ENCODE measurements at places on chromosomes 5 and 9. TPM values are rescaled to one million over a fixed set of nuclear protein-coding genes. Genes with fewer than 3 reads are reported as not detected.

- DNase-seq = no peak
Measured at GRCh38 chr9:133895335-133895734, 96.8 kb downstream of the VAV2 start.

DNA sequence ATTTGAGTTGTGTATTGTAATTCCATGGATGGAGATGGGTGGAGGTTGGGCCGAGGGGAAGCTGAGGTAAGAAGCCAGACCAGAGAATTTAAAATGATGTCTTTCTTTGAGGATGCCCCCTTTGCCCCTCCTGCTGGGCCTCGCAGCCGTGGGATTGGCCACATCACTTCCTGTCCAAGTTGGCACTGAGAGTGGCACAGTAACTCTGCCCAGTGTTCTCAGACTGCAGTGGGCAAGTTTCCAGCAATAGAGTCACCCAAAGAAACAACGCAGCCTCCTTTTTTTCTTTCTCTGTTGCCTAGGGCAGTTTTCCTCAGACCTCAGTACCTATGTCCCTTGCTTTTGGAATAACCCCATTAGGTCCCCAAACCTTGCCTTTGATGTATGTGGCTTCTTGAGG, 306.6 kb upstream of the DMRT1 start:
- DNase-seq = no peak

- no peak for DNase-seq
Measured at GRCh38 chr5:45578270-45578669, 117.9 kb downstream of the HCN1 start.

GRCh38 chr5:38187532-38187931, 70.8 kb upstream of the EGFLAM start:
- DNase-seq = no peak

DNA sequence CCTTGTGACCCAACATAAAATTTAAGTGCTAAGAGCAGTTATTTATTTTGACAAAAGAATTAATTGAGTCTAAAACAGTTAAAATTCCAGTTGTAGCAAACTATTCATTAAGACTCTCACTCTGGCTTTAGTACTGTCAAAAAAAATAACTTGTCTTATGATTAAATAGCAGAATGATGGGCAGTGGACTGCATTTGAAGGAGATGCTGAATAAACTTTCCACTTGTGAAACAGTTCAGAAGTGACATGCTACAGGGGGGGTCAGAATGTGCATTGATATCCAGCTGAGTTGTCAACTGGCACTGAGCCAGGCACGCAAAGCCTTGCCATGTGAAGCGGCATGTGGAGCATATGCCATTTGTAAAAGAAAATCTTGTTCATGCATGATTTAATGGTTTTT, 76.0 kb downstream of the FCHO2 start:
- no peak for DNase-seq

GRCh38 chr9:99050292-99050911, 54.5 kb upstream of the TGFBR1 start:
- DNase-seq = no peak

GRCh38 chr5:175609526-175609925, 48.3 kb upstream of the HRH2 start:
- DNase-seq = no peak

GRCh38 chr5:14739981-14740380, 75.5 kb downstream of the OTULIN start:
- no peak for DNase-seq

DNA sequence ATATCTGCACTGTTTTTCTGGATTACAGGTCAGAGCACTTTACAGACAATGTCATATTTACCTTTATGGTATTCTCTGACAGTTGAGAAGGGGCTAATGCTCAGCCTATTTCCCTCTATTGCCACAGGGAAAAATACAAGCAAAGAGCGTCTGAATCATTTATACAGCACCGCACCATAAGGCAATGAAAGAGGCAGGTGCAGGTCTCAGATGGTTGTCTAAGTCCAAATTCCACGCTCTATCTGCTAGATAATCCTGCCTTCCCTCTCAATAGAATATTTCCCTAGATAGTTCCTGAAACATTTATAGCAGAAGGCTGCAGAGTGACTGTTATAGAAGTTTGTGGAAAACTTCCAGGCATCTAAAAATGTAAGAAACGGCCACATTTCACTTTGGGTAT, 446.1 kb upstream of the CDH6 start:
- no peak for DNase-seq

DNA sequence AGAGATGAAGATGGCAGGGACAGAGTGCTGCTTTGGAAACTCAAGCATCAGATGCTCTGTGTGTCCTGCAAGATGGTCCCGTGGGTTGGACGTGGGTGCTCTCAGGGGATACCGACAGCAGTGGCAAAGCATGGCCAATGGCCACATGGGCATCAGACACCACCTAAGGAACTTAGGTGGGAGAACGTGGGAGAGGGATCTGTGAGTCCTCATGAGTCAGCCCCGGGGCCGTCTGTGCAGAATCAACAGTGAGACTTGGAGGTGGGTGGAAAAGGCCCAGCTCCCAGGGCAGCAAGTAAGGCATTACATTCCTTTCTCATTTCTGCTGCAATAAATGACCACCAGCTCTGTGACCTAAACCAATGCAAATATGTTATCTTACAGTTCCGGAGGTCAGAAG, 77.0 kb downstream of the RAD23B start:
- DNase-seq = no peak

DNA sequence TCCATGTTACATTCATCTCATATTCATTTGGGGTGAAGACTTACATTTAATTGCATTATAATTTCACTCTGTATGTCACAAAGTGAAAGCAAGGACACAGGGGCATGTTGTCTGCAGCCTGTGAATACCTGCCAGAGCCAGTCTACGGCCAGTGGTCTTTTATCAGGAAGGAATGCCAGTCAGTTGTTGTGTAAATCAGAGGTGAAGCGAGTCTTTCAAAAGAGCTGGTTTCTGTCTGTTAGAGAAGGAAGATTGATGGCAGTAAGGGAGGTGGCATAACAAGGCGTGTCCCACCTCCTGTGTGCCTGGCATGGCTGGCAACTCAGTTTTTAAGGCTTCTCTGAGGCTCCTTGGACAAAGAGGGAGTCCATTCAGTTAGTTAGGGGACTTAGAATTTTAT, 18.1 kb upstream of the SYK start:
- DNase-seq = no peak

- no peak for DNase-seq
Measured at GRCh38 chr9:87307848-87308247, 189.8 kb upstream of the DAPK1 start.

- no peak for DNase-seq
Measured at GRCh38 chr5:132747616-132748440, 602 bp downstream of the CCNI2 start.

DNA sequence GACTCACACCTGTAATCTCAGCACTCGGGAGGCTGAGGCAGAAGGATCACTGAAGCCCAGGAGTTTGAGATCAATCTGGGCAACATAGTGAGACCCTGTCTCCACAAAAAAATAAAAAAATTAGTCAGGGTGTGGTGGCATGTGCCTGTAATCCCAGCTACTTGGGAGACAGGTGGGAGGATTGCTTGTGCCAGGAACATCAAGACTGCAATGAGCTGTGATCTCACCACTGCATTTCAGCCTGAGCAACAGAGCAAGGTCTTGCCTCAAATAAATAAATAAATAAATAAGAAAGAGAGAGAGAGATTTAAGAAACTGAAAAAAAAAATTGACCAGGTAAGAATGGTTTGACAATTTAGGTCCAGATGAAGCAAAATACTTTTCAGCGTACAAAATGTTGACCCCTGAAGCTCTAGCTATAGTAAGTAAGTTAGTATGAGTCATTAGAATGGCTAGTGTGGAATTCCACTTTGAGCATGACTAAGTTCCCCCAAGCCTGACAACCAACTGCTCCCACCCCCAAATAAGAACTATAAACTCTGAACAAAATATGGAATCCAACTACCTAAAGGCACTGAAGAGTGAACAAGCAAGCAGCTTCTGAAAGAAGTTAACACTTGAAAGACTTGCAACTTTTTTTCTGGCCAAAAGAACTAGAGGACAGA, 217.8 kb upstream of the TLE4 start:
- DNase-seq = no peak

- DNase-seq = no peak
Measured at GRCh38 chr5:67181648-67182221, 14.9 kb downstream of the CD180 start.

GRCh38 chr9:36154331-36154952, 14.7 kb upstream of the CCIN start:
- DNase-seq = no peak

- DNase-seq = no peak
Measured at GRCh38 chr5:97405941-97406340, 222.9 kb upstream of the RIOK2 start.

- no peak for DNase-seq
Measured at GRCh38 chr5:152379331-152379730, 25.7 kb downstream of the NMUR2 start.

GRCh38 chr9:78903581-78903980, 606.7 kb downstream of the PSAT1 start:
- no peak for DNase-seq

DNA sequence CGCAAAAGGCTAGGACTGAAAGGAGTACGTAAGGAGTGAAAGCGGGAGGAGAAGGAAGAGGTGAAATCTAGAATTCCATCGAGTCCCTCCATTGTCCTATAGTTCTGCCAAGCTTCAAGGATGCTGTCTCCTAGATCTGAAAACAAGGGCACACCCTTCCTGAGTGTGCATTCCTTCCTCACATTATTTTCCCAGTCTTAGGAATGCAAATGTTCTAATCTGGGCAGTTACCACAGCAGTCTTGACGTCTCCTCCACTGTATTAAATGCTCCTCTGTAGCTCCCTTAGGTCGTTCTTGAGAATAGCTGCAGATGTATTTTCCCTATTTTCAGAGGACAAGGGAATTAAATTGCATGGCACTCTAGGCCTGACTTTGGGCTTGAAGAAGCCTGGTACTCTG, 127.6 kb downstream of the SLIT3 start:
- no peak for DNase-seq

DNA sequence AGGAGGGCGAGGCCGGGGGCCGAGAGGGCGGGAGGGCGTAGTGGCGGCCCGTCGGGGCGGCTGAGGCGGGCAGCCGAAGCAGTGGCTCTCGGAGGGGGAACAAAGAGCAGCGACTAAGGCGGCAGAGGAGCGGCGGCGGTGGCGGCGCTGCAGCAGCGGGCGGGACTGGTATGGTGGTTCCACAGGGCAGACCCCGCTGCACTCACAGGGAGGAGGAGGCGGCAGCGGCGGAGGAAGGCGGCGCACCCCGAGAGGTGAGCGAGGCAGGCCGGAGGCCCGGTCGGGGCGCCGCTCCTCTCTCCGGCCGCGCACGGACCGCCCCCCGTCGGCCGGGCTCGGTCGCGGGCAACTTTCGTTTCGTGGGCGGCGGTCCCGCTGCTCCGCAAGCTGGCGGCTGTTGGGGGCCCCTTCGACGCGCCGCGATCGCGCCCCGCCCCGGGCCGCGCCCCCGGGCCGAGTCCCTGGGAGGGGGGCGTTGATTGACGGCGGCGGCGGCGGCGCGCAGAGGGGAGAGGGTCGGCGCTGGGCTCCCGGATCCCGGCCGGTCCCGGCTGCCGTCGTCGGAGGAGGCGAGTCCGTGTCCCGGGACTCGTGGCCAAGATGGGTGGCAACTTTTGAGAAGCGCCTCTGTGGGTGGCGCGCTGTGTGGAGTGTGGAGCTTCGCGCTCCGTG, 467 bp downstream of the CNOT6 start:
- peak; percentile 43 for DNase-seq

- DNase-seq = no peak
Measured at GRCh38 chr5:78405829-78406750, 45.7 kb downstream of the SCAMP1 start.

DNA sequence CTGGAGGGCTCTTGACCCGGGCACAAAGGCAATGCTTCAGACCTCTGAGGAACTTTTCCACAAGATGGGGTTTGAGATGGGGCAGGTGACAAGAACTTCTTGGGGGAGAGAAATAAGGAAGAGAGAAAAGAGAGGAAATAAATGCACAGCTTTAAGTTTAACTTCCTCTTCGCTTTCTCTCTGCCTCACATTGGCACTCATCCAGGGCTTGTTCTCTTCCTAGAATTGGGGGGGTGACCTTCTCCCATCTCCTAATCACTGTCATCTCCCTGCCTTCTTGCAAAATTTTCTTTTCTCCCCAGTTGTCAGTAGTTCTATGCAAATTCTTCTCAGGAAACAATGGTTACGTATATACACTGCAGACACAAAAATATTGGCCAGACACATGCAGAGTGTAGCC, 19.1 kb upstream of the ADCY2 start:
- DNase-seq = no peak

DNA sequence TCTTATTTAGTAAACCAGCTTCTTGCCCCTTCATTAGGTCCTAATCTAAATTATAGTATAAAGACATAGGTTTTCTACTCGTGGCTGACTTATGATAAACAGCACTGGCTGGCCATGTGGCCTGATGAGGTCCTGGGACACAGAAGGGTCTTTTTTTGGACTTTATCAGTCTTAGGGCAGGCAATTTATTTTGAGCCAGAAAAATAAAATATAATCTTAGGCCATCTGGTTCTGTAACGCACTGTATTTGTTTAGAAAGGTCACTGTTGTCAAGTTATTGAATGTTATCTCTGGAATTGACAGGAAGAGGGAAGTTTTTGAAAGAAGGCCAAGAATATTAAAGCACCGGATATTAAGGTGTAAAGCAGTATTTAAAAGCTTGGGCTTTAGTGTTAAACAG, 53.9 kb downstream of the RFX3 start:
- no peak for DNase-seq

- DNase-seq = no peak
Measured at GRCh38 chr9:105390871-105391270, 57.0 kb upstream of the FSD1L start.

GRCh38 chr5:127943061-127943371, 140.6 kb upstream of the SLC12A2 start:
- no peak for DNase-seq

DNA sequence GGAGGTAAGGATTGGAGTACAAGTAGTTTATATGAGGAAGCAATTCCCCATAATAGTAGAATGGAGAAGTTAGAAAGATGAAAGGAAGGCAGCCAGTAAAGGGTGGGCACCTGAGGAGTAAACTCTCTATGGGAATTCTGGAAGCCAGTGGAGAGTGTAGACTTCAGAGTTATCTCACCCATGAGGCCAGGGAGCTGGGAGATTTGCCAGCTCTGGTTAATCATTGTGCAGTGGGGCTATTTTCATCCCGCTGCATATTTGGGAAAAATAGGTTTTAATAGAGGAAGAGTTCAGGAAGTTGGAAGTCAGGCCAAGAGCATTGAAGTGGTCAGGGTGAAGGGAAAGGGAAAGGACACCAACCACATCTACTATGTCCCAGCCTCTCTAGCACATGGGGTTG, 242.3 kb upstream of the BRINP1 start:
- DNase-seq = peak; percentile 18

GRCh38 chr5:111699976-111700375, 57.0 kb downstream of the NREP start:
- DNase-seq = peak; percentile 29

The TMOD1 gene
- 28.7 TPM for polyA plus RNA-seq

The BTNL3 gene
- polyA plus RNA-seq = 0.14 TPM

The PCDHGA2 gene
- polyA plus RNA-seq = 0.46 TPM

The ARL14EPL gene
- polyA plus RNA-seq = not detected

The ANGPTL2 gene
- 2.3 TPM for polyA plus RNA-seq

The DEPDC1B gene
- 0.11 TPM for polyA plus RNA-seq

The IFNA21 gene
- polyA plus RNA-seq = not detected

The C9orf50 gene
- not detected for polyA plus RNA-seq

The CDX1 gene
- not detected for polyA plus RNA-seq

The SPATA31C1 gene
- polyA plus RNA-seq = not detected

The FAM169A gene
- polyA plus RNA-seq = 2.4 TPM

Data from pancreas (tissue), 10 donors.